NCI-H1092 treated with DMSO at 0.1 percent for 48 hours (cell line): ENCODE measurements at places on chromosomes 16 and 17.

DNA sequence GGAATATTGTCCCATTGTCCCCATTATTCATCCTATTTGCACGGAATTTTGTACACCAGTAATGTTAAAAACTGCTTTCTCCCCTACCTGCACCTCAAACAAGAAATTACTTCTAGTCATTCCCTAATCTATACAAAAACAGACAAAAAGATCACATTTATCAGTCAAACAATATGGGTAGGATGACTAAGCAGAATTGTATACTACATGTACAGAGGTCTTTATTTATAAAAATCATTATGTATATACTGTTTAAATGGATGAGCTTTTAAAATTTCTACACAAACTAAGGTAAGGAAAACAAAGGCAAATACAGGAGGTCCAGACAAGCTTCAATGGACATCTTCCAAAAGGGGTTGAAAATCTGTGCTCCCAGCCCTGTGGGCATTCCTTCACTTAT lies 137.7 kb downstream of the CEP112 start:
- no peak for DNase-seq

DNA sequence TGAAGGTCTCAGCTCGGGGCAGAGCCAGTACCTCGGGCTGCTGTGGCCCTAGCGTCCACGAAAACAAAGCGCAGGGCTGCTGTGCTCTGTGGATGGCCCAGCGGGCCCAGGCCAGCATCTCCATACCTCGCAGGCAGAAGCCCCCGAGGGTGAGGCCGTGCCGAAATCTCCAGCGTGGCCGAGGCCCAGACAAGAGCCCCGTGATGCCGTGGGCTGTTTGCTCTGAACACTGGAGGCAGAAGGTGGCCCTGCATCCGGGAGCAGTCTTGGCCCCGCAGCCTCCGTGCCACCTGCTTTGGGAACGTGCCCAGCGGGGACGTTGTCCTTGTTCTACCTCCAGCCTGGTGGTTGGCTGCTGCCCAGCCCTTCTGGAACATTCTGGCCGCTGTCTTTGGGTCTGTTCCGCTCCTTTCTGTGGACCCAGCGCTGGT lies 121.4 kb downstream of the BANP start:
- no peak for DNase-seq

DNA sequence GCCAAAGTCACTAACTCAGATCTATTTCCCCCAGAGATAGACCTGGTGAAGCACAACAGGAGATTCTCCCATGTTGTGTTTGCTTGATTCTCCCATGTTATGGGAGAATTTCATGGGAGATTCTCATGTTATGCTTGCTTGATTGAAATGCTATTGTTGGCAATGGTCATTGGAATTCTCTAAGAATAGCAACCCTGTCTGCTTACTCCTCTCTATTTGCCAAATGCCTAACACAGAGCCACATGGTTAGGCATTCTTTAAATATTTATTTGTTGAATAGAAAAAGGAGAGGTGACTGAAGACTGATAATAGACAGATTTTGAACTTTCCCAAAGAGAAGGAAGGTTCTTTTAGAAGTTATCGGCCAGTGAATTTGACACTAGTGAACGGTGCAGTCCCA lies 111.5 kb upstream of the MPHOSPH6 start:
- no peak for DNase-seq

- no peak for DNase-seq
Measured at GRCh38 chr16:67844497-67844896, 2.2 kb upstream of the NUTF2 start.

GRCh38 chr16:89561142-89561883 lies 831 bp downstream of the RPL13 start:
- no peak for DNase-seq

DNA sequence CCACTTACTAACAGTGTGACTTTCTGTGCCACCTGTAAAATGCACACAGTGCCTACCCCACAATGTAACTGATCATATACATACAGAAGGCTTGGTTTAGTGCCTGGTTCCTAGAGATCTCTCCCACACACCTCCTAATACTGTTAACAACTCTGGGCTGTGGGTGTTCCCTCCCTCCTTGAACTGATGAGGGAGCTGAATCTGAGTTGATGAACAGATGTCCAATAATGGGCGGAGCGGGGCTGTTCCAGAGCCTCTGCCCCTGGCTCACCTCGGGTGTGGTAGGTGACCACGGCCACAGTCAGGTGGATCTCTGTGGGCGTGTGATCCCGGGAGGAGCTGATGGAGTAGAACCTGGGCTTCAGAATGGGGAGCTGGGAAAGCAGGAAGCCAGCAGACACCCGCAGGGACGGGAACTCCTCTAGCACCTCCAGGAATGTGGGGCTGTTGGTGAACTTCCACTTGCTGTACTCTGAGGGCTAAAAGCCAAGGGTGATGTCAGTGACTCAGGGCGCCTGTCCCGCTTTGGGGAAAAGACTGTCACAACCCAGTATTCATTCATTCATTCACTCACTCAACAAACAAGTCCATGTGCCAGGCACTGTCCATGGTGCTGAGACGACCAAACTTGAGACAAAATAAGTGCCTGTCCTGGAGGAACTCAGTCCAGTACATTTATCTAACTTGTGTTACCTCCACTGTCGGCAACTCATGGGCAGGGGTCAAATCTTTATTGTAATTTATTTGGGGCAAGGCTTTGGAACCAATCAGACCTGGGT lies 37.6 kb downstream of the NOS2 start:
- no peak for DNase-seq

DNA sequence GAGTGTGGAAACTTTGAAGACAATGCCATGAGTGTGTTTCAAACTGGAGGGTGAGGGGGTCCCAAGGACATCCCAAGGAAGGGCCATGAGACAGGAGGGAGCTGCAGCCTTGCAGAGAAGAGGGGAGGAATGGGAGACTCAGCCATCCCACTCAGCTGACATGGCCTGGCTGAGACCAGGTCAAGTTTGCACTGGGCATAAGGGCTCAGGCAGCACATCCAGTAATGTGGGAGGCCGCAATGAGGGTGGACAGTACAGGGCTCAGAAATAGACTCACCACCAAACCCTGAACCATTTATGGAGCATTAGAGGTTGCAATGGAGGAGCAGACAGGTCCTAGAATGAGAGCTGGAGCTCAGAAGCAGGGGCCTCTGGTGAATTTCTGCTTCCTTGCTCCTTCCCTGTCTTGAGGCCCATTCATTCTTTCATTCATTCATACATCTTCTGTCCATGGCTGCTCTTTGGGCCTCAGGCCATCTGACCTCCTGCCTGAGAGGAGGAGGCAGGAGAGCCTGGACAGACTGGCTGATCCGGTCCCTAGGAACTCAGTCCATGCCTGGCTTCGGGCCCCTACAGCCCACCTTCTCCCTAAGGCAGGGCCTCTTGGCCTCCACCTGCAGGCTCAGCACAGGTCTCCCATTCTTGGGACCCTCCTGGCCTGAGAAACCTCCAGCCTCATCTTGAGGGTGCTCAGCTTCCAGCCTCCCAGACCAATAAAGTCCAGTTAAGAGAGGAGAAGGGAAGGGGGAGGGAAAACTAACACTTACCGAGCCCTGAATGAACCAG lies 70.5 kb upstream of the CDH5 start:
- DNase-seq: no peak

GRCh38 chr17:76521262-76521661 lies 16.2 kb downstream of the CYGB start:
- DNase-seq: no peak

DNA sequence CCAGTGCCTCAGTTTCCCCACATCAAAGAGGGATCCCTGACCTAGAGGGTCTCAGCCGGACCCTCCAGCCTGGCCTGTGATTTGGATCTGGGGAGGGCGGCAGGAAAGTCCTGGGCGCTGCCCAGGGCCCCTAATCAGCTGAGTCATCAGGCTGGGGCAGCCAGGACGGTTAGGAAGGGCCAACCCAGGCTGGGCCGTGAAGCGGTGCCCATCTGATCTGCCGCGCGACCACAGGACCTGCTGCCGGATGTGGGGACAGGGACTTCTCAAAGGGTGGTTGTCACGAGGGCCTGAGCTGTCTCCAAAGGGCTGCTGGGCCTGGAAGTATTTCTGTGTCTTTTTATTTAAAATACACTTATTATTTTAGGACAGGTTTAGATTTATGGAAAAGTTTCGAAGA lies 4.4 kb downstream of the TPSAB1 start:
- no peak for DNase-seq

GRCh38 chr16:58187665-58188421 lies 10.1 kb downstream of the CSNK2A2 start:
- no peak for DNase-seq

GRCh38 chr16:2912330-2913199 lies 834 bp downstream of the FLYWCH1 start:
- no peak for DNase-seq

- no peak for DNase-seq
Measured at GRCh38 chr16:26550111-26550610, 516.6 kb upstream of the C16orf82 start.

DNA sequence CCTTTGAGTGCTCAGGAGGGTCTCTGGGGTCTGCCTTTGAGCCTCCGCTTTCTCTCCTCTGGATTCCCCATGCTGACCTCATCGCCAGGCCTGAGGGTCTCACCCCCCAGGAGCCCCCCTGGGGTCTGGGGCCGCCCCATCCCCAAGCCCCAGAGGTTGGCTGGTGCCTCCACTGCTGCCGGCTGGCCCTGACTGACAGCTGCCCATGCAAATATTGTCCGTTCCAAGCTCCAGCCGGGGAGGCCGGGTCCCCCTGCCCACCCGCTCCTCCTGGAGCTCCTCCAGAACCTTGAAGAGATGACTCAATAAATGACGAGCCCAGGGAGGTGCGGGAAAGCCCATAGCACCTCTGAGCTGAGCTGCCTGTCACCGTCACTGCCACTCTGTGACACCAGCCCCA lies 173.8 kb downstream of the RBFOX3 start:
- no peak for DNase-seq

GRCh38 chr17:83079352-83079747 lies at the start of gene METRNL:
Gene METRNL (plus strand): TSS chr17:83079609. CDS start chr17:83079816, 207 bp downstream.
- peak; percentile 17 for DNase-seq

GRCh38 chr17:10233161-10233560 lies 34.8 kb upstream of the GAS7 start:
- DNase-seq: no peak

- DNase-seq: no peak
Measured at GRCh38 chr16:8854298-8854948, 14.4 kb downstream of the CARHSP1 start.

GRCh38 chr16:60645541-60645940 lies 1390.7 kb downstream of the CDH8 start:
- DNase-seq: no peak

- DNase-seq: no peak
Measured at GRCh38 chr16:50146479-50147435, 6.3 kb upstream of the TENT4B start.

DNA sequence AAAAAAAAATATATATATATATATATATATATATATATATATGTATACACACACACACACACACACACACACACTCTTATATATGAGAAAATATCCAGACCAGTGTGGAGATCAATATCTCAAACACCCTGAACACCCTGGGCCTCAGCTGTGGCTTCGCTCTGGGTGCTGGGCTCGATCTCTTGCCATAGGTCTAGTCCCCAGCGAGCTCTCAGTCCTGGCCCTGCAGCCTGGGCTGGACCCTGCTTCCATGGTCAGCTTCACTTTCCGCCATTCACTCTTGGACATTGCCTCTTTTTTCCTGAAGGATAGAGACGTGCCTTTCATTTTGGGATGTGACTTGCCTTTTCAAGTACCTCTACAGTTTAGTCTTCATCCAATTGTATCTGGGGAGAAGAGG lies 341.7 kb downstream of the CPPED1 start:
- no peak for DNase-seq

DNA sequence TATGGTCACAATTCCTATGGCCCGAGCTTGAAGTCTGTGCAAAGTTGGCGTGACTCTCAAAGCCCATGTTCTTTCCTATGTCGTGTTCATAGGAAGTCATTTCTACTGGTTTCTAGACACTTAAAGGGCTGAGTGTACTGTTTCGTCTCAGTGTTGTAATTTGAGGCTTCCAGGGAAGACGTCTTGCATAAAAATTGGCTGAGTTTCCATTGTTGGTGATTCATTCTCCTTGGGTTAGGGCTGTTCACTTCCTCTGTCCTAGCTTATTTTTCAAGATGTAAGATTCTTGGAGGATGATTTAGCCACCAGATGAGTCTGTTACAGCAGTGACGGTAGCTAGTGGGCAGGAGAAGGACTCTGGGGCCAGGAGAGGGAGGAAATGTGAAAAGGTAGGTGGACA lies 43.1 kb downstream of the PIK3R5 start:
- DNase-seq: no peak

GRCh38 chr17:37064956-37065355 lies 116.2 kb downstream of the AATF start:
- DNase-seq: no peak

GRCh38 chr16:67720236-67720635 lies 1.1 kb upstream of the GFOD2 start:
- no peak for DNase-seq

- no peak for DNase-seq
Measured at GRCh38 chr17:36147601-36148000, 28.8 kb downstream of the TBC1D3B start.

DNA sequence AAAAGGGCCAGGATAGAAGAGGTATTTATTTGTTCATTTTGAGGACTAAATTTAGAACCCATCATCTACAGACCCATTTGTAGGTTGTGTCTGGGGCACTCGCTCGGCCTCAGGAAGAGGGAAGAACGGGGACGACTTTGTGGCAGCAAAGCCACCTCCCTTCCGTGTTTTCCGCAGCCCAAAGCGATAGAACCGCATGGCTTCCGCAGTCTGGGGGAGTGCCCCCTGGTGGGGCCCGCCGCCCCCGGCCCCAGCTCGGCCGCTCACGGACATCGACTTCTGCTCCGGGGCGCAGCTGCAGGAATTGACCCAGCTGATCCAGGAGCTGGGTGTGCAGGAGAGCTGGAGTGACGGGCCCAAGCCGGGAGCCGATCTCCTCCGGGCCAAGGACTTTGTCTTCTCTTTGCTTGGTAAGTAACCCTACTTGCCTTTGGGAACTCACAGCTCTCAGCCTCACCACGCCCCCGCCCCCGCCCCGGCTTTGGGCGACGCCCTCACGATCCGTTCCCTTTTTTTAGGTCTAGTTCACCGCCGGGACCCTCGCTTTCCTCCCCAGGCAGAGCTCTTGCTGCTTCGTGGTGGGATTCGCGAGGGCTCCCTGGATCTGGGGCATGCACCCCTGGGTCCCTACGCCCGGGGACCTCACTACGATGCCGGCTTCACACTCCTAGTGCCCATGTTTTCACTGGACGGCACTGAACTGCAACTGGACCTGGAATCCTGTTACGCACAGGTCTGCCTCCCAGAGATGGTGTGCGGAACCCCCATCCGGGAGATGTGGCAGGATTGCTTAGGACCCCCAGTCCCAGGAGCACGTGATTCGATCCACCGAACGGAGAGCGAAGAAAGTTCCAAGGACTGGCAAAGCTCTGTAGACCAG lies 681 bp downstream of the TMEM102 start:
- no peak for DNase-seq

DNA sequence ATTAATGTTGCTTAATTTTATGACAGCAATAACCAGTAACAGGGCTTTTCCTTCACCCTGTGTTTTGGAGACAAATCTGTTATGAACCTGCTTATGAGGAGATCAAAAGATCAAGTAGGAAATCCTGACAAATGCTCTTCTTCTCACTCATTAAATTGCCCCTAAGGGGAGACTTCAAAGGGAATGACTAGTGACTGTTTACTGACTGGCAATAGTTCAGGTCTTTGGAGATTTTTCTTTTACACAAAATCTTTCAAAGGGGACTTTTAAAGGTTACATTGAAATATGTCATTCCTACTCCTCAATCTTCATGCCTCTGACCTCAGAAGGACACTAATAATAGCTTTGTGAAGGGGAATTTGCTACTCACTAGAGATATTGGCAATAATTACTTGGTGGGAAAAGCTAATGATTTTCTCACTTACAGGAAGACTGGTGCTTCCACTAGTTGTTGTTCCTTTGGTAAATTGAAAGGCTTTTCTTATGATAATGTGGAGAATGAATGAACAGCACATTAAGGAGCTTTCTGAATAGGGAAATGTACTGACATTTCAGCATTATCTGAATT lies 292.9 kb upstream of the CA10 start:
- DNase-seq: no peak
